ENCODE measurements at places on chromosomes 4 and X.

DNA sequence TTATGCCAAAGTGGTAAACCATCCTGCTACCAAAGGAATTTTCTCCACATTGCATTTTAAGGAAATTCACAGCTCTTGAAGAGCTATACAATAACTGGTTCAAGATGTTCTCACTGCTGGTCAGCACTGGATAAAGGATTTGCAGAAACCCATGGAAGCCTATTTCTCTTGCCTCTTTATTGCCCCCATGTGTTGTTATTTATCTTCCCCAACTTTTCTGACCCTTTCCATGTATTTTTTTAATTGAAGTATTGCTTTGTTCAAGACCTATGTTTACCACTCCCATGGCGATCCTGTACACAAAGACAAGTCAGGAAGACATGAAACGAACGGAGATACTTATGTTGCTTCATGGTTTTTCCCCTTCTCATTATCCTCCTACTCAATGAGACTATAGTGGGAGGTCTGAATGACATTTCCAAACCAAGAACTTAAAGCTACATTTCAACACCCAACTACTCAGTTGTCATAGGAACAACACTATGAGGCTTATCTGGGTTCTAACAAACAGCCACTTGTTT is 566.4 kb upstream of the DIPK2B start:
- DNase-seq = no peak

GRCh38 chr4:96649536-96649935 is 809.6 kb downstream of the PDHA2 start:
- no peak for DNase-seq

DNA sequence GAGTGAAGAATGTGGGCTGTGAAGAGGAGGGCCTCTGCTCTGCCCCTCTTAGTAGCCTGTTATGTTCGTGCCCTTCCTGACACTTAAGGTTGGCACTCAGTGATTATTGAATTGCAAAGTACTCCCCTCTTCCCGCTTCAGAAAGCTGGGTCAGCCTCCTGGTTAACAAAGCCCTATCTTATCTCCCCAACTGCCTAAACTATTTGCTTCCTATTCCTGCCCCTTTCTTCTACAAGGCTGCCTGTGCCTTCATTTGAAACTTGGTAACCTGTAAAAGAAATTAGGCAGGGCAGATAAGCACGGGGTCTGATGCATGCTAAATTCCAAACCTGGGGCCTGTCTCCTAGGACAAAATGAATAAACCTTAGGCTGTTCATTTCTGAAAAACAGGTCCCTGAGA is 23.1 kb upstream of the TMEM150C start:
- no peak for DNase-seq

- DNase-seq = peak; percentile 53
Measured at GRCh38 chrX:72100824-72101351, 30.8 kb downstream of the RTL5 start.

DNA sequence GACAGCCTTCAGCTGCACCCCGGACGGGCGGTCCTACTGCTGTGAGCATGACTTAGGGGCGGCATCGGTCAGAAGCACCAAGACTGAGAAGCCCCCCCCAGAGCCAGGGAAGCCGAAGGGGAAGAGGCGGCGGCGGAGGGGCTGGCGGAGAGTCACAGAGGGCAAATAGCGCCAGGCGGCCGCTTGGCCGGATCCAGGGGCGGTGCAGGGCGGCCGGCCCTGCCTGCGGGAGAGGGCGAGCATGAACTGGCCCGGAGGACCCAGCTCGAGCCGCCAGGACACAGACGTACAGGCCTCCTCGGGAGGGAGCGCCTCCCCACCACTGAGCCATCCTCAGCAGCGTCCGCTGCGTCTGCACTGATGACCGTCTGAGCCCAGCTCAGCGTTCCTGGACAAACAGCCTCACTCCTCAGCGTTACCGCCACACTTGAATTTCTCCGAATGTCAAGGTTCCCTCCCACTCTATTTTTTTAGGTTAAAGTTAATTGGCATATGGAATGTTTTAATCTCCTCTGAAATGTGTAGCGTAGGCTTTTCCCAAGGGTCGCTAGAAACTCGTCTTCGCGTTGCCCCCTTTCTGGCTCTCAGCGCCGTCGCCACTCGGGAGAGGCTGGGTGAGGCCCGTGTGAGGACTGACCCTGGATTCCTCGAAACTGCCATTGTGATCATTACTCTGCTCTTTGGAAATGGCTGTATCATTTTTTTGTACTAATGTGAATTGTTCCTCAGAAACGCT is 29.9 kb downstream of the NELFA start:
- no peak for DNase-seq

DNA sequence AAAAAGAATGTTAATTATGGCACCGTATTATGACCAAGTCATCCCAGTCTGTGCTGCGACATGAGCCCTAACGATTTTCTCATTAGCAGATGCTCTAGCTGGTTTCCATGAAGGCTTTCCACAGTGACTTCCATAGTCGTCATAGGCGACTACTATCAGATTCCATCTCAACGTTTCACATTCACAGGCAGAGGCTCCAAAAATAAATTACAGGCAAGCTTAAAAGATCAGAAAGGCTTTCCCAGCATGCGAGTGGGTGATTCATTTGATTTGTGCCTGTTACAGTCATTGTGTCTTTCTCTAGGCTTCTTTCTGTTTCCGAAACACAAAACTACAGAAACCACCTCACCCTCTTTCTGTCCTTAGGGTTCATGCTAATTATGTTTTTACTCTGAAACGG is 43.2 kb downstream of the PALLD start:
- DNase-seq = no peak

DNA sequence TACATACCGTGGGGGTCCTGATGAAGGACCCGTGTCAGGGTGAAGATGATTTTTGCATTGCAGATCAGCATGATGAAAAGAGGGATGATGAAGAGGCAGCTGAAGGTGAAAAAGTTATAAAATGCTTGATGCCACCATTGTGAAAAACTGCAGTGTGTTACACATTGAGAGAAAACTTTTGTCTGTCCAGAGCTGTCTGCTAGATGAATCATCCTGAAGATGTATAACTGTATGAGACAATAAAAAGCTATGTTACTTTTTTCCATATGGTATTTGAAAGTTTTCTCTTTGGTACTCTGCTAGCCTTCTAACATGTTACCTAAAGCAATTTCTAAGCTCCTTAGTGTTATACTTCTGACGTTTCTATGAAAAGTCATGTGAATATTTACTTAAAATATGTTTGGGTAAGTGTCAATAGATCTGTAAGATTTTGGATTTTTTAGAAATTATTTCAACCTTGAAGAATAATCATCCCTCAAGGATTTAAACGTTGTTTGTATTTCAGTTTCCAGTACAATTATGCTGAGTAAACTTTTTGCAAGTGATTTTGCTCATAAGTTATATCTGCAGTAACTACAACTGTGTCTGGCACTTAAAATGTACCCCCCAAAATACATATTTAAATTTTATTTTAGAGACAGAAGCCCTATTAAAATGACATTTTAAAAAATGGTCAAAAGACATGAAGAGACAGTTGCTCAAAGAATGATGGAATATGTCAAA is 9.5 kb downstream of the GNRHR start:
- no peak for DNase-seq

DNA sequence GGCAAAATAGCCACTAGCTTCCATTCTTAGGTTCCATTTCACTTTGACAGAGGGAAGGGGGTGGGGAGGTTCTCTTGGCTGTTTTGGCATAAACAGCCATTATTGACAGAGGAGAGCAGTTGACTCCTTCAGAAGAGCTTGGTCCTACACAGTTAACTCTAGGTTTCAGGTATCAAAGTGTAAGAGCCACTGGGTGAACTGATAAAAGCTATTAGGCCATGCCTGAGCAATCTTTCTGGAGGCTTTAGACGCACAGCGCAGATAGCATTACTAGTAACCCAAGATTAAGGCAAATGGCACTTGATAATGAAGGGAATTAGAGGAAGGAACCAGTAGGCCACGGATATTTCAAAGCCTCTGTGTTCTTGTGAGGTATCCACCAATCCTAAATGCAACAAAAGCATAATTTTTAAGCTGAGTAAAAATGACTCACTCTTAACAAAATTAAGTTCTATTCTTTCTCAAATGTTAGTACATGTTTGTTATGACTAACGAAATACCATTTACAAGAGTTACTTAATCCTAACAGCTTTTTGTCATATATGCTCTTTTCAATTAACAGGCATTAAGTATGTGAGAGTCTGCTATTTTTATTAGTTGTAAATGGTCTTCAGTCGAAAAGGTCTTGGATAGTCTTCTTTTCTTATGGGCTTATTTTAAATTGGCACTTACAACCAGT is 53.6 kb downstream of the SLC7A11 start:
- no peak for DNase-seq

- DNase-seq = no peak
Measured at GRCh38 chrX:69305333-69306062, 140.2 kb upstream of the PJA1 start.

- no peak for DNase-seq
Measured at GRCh38 chr4:184648054-184648312, 1.3 kb downstream of the CASP3 start.

DNA sequence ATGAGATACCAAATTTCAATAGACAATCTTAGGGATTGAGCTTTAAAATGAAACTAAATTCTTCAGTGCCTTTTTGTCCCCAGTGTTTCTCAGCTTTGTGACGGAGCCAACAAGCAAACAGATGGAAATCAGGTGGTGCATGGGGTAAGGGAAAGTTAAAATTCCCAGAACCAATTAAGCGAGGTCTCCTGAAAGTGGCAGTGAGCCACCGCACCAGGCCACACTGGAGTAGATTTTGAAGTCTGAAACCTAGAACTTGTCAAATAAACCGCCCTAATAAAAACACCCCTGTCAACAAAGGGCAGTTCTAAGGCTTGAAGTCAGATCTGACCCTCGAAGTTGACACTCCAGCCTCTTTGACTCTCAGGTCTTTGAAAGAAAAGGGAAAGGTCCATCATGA is 40.6 kb upstream of the DYNLT3 start:
- DNase-seq = no peak

DNA sequence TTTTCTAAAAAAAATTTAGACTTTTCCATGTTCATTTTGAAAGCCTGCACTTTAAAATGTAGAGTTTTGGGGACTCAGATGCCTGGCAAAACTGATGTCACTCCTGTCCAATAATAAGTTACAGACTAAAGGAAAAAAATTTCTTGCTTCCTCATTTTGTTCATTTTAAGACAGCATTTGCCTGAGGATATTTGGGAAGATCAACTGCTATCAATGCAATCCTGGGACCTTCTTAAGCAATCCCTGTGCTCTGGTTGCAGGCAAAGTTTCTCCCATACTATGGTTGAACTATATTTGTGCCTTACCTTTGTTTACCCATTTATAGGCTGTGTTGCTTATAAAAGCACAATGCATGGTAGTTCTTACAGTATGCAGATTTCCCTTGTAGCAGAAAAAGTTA is 280.4 kb downstream of the CFAP47 start:
- DNase-seq = no peak

DNA sequence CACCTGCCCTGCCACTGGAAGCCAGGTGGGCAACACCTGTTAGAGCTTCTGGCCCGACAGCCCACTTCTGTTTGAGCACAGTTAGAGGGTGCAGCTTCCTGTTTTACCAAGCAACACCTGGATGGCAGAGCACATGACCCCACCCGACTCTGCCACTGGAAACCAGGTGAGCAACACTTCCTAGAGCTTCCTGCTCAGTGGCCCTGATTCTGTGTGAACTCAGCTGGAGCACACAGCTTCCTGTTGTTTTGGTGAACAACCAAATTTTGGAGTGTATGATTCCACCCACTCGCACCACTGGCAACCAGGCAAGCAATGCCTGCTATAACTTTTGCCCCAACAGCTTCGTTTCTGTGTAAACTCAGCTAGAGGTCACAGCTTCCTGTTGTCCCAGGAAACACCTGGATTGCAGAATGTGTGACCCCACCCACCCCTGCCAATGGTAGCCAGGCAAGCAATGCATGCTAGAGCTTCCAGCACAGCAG is 163.8 kb upstream of the KLF8 start:
- no peak for DNase-seq

DNA sequence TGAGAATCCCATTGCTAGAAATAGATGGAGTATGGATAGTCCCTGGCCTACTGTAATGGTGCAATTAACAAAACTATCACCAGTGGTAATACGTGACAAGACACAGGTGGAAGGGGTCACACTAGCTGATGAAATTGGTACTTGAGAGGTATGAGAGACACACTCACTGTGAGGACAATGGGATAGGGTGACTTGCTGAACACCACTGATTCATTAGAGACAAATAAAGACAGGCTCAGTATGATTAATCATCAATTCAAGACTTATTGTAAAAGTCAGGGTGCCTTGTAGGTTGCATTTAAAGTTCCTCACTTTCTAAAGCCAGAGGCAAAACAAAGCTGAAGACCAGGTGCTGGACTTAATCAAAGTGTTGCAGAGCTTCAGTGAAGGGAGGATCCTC is 361.6 kb upstream of the EMCN start:
- DNase-seq = no peak

DNA sequence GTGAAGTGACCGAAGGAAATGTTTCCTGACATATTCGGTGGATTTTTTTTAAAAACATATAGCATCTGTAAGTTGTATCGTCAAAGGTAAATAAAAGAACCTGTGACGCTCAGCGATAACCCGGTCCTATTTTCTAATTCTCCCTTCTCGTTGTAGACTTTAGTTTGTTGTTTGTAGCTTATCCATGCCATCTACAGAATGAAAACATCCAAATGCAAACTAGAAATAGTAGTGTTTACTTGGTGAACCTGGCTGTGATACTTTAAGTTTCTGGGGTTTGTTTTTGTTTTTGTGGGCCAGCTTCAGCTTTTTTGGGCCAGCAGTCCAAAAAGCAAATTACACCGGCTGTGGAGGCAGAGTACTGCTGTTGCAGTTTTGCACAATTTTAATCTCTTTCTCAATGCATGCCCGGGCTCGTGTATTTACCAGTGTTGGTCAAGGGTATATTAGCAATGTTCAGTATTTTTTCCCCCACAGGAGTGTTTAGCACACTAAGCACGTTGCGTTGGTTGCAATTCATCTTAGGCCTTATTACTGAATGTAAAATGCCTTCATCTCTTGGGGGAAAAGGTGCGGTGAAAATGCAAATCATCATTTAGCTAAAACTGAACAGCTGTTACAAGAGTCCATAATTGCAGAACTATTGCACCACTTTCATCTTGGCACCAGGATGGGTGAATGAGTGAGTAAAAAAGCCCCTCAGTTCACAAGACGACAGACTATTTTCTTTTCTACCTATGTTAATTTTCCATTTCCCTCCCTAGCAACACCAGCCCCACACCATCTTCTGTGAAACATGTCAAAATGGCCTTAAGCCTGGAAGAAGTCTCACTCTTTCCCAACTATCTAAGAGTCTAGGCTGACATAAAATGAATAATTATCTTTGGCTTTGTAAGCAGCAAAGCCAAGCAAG is 1.7 kb upstream of the CNOT6L start:
- no peak for DNase-seq

GRCh38 chr4:177016541-177017141 is 223.9 kb upstream of the VEGFC start:
- no peak for DNase-seq

DNA sequence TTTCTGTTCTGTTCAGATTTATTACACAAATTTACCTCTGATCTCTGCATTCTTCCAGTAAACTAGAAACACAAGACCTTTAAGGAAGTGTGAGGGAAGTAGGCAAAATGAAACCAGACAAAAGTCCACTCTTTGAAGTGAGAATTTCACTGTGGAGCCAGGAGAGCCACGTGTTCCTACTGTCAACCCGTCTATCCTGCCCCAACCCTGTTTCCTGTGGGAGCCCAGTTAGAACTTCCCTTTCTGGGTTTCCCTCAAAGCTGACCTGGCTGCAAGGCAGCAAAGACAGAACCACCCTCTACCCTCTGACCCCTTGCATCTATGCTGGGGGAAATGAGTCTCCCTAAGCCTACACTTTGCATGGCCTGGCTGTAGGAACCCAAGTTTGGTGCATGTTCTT is 40.0 kb downstream of the TMEM144 start:
- DNase-seq = no peak

Data from GM10248 (cell line).